ENCODE measurements at places on chromosomes 3 and 15.

GRCh38 chr3:32686713-32687112 lies 1.7 kb downstream of the CNOT10 start:
- no peak for DNase-seq

GRCh38 chr15:88631464-88632028 lies 7.3 kb upstream of the ISG20 start:
- no peak for DNase-seq

DNA sequence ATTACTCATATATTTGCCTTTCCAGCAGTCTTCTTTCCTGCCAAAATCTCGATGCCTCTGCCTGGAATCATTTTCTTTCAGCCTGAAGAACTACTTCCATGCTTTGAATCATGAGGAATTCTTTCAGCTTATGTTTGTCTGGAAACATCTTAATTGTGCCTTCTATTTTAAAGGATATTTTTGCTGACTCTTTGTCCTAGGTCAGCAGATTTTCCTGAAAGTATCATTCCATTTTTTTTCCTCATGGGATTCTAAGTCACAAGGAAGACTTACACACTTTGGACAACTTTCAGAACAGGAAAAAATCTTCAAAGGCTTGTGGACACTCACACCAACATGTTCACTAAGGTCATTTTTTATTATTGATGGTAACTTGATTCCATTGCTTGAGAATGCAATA lies 10.1 kb downstream of the PRR23E start:
- DNase-seq = no peak

GRCh38 chr15:41554915-41555314 lies 4.1 kb upstream of the TYRO3 start:
- DNase-seq = no peak

GRCh38 chr15:63502843-63503738 lies 1.3 kb upstream of the USP3 start:
- DNase-seq = no peak

DNA sequence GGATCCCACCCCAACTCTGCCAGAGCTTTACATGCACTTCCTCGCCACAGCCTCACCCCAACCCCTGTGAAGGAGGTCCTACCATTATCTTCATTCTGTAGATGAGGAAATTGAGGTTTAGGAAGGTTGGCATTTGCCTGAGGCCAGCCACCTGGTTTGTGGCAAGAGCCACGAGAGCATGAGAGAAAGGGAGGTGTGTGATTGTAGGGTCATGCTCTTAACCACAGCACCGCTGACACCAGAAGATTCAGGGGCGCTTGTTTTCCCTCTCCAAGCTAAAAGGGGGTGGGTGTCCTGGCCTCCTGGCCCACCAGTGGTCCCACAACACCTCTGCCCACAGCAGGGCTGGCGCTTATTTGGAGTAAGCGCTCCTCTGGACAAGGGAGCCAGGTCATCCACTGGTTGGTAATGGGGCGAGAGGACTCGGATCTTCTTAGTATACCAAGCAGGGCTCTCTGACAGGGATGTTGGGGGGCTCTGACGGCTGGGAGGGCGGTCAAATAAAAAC lies 691 bp downstream of the RHCG start:
- no peak for DNase-seq

GRCh38 chr3:155785662-155786295 lies 20.3 kb downstream of the C3orf33 start:
- DNase-seq = peak; percentile 61

GRCh38 chr15:93146196-93146595 lies 57.2 kb upstream of the RGMA start:
- no peak for DNase-seq

GRCh38 chr3:158953131-158953530 lies 151.3 kb downstream of the MFSD1 start:
- DNase-seq = no peak

DNA sequence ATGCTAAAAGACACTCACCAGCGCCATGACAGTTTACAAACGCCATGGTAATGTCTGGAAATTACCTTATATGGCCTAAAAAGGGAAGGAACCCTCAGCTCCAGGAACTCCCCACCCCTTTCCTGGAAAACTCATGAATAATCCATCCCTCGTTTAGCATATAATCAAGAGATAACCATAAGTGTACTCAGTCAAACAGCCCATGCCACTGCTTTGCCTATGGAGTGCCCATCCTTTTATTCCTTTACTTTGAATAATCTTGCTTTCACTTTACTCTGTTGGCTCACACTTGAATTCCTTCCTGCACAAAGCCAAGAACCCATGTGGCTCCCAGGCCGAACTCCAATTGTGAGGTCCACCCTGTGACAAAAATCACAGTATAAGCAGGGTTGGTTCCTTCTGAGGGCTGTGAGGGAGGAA lies 19.1 kb upstream of the FSTL1 start:
- DNase-seq = no peak

DNA sequence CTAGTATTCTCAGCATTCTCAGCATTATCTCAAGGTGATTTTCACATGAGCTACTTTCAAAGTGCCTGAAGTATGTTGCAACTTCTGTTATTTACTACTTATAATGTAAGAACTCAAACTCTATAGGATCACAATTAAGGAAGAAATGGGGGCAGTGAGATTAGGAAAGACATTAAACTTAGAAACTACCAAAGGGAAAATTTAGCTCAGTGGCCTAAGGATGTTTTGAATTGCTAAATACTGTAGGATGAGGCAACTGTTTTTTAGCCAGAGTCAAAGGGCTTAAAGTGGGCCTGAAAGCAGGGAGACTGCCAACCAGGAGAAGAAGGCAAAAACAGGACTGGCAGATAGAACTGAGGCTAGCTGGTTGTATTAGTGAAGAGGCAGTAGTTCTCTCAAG lies 55.5 kb upstream of the MBNL1 start:
- DNase-seq = no peak

GRCh38 chr3:56254835-56255234 lies 213.4 kb downstream of the ERC2 start:
- DNase-seq = no peak

DNA sequence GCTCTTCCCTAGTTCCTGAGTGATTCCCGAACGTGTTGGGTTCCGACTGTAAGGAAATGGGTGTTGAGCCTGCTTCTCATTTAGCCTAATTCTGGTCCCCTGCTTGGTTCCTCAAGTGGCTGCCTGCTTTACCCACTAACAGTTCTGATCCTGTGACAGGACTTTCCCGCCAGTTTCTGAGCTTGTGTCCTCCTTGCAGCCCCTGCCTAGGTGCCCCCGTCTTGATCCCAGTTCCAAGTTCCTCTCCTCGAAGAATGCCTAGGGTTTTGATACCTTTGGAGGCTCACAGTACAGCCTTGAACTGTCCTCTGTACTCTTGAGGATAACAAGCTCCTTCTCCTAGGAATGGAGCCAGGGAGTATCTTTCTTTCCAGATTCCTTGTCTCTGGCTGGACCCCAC lies 12.0 kb upstream of the RASGRF1 start:
- DNase-seq = no peak

GRCh38 chr3:98967758-98968157 lies 66.3 kb upstream of the DCBLD2 start:
- DNase-seq = no peak

DNA sequence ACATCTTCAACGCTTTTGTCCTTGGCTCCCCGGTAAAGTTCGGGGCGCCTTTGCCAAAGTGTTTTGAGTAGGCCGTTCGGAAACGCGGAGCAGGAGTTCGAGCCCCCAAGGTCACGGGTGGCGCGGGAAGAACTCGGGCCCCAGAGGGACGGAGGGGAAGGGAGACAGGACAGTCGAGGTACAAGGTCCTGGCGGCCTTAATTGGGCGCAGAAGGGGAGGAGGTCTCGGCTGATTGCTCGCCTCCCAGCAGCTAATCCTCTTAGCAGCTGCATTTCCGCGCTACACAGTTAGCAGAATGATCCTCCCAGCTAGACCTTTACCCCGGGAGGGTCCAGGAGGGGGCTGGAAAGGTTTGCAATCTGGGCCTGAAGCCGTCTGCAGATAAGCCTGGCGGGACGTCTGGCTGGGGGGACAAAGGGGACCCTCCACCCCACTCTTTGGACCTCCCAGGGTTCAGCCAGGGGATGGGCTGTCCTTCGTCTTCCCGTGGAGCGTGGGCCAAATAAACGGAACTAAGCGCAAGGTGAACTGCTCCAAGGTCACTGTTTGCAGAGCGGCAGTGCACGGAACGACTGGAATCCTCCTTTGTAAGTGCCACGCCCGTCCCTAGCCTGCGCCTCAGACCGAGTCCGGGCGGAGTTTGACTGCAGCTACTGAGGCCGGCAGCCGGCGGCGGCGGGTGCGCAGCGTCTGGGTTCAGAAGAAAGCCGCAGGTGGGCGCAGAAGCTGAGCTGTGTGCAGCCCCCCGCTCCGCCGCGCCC lies 7.2 kb downstream of the EOMES start:
- no peak for DNase-seq

- DNase-seq = no peak
These were observed 8.1 kb upstream of the GAP43 start for GRCh38 chr3:115615001-115615814.

- DNase-seq = no peak
These were observed 33.4 kb downstream of the IGDCC3 start for GRCh38 chr15:65344214-65344913.

DNA sequence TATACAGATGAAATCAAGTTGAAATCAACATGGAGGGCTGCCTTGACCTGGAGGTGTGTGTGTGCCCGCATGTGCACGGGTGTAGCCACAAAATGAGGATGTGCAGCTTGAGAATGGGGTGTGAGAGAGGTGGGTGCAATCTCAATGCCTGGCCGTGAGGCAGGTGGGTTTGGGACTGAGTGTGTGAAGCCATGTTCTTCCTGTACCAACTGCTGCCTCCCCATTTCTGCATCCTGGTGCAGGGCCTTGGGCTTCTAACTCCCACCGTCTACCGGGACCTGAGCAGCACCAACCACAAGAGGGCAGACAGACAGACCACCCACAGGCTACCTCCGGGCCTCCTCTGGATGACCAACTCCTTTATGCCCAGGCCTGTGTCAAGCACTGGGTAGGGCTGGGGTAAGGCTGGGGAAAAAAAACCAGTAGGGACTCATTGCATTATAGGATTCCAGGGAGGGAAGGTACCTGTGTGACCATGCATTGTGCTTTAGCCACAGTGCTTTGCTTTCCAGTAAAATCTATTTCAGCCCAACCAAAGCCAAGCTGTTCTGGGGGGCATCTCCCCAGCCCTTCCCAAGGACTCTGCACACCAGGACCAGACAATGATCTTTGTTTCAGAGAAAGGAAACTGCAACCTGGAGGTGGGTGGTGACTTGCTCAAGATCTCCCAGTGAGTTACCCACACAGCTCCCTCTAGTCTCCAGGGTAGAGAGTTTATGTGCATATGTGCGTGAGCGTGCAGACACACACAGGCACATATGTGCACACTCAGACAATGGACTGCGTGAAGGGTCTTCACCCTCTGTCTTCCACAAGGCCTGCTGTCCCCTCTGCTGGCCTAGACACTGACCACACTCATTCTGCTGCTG lies 162.2 kb upstream of the TLE3 start:
- DNase-seq = no peak

GRCh38 chr3:101414121-101414520 lies 93.7 kb upstream of the IMPG2 start:
- peak; percentile 78 for DNase-seq

- peak; percentile 51 for DNase-seq
These were observed 72.3 kb downstream of the TAMM41 start for GRCh38 chr3:11774296-11774877.

- DNase-seq = no peak
These were observed 4.4 kb downstream of the ITIH3 start for GRCh38 chr3:52798978-52799476.

DNA sequence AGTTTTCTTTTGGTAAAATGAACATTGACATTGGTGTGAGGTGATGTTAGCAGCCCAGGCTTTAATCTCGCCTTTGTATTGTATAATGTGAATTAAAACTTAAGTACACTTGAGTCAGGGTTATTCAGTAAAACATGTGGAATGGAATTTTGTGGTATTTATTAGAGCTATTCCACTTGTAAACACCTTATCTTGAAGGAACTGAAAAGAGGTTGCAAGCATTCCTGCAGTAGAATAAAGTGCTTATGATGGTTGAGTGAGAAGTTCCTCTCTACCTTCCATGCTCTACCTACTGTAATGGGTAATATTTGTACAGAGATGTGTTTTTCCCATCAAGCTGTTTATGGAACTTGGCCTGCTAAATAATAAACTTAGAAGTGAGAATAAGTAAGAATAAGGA lies 36.1 kb downstream of the HMG20A start:
- DNase-seq = no peak

- peak; percentile 84 for DNase-seq
These were observed 611.4 kb upstream of the NAALADL2 start for GRCh38 chr3:174247687-174248152.

Data from NCI-H146 (cell line).